Stimulated activated CD4-positive, alpha-beta T cell treated with anti-CD3 and anti-CD28 coated beads, Interleukin-2, amount 100 ng/mL, for 48 hours (primary cell): ENCODE measurements at places on chromosomes 1 and 21.

- no peak for DNase-seq
Observed at GRCh38 chr1:189216886-189217285, 1260.8 kb downstream of the BRINP3 start.

DNA sequence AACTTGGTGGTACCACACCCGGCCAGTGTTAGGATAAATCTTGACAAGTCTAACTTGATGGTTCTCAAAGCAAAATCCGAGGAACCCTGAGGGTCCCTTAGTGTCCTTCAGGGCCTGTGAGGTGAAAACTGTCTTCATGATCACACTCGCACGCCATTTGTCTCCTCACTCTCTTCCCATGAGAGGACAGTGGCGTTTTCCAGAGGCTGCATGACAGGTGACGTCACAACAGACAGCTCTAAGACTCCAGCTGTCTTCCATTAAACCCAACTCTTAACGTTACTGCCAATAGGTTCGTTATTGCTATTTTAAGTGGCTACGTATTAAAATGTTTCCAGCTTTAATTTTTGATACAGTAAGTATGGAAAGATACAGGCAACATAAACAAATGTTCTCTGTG is 13.8 kb downstream of the CFAP74 start:
- DNase-seq = no peak

GRCh38 chr1:212722270-212722957 is 22.8 kb upstream of the BATF3 start:
- DNase-seq = no peak

DNA sequence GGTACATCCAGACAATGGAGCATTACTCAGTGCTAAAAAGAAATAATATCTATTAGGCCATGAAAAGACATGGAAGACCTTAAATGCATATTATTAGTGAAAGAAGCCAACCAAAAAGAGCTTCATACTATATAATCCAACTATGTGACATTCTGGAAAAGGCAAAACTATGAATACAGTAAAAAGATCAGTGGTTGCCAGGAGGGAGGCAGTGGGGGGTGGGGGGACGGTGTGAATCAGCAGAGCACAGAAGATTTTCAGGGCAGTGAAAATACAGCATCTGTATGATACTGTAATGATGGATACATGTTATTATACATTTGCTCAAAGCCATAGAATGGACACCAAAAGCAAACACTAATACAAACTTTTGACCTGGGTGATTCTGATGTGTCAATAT is 339.4 kb upstream of the SNX7 start:
- DNase-seq = no peak

GRCh38 chr1:55703726-55704363 is 488.7 kb upstream of the USP24 start:
- DNase-seq = no peak

DNA sequence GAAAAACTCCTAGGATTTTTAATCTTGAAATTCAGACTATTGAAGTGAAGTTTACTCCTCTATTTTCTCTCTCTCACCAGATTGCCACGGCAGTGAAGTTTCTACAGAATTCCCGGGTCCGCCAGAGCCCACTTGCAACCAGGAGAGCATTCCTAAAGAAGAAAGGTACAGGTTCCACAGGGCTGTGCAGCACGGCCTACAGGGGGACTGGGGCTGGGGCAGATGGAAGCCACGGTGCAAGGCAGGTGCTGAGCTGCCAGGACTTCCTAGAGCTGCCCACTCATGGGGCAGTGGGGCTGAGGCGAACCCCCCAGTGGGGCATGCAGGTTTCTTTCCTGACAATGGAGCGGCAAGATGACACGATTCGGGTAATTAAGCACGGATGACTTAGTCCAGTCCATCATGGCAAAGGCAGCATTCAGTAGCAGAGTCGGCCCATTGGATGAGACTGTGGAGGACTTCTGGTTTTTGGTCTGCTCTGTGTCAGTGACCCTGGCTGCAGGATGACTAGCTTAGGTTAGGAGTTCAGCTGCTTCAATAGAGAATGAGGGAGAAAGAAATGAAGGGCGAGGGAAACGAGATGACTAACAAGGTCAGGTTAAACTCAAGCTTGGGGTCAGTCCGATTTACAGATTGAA is 61.5 kb downstream of the PEX14 start:
- no peak for DNase-seq

GRCh38 chr1:209775678-209776077 is 8.7 kb downstream of the C1orf74 start:
- no peak for DNase-seq

GRCh38 chr1:205970486-205970885 is 27.2 kb upstream of the SLC26A9 start:
- DNase-seq = no peak

GRCh38 chr1:80170811-80171485 is 1164.4 kb upstream of the ADGRL4 start:
- DNase-seq = no peak

GRCh38 chr1:5610432-5610831 is 381.8 kb downstream of the NPHP4 start:
- no peak for DNase-seq

DNA sequence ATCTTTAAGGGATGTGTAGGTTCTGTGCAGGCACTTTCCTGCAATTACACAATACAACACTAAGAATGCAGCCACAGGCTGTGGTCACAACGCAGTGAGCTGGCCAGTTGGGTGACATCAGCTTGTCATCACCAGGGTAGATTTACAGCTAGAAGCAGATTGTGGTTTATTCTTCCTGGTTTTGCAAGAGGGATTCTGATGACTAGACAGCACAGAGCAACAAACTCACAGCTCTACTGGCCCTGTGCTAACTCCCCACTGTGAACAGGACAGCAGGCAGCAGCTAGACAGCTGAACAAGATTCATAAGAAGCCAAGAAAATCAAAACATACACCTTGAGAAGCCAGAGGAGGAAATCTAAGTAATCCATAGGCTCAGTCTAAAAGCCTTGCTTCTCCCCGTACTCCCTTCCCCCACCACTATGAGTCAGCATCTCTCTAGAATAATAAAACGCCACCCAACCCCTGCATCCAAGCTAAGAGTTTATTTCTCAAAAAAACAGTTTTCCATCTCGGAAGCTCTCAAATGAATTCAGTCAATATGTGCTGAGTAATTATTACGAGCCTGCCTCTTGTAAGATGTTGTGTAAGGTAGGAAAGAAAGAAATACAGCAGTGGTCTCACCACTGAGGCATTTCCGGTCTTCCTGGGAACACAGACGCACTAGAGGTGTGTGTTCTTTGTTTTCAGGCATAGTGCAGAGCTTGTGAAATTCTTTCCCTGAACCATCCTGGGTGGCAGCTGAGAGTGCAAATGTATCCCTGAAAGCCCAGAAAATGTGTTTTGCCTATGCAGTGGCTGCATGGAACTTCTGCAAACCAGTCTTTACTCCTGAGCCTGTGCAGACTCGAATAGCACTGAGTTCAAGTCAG is 162.8 kb downstream of the NTPCR start:
- DNase-seq = peak; percentile 13

DNA sequence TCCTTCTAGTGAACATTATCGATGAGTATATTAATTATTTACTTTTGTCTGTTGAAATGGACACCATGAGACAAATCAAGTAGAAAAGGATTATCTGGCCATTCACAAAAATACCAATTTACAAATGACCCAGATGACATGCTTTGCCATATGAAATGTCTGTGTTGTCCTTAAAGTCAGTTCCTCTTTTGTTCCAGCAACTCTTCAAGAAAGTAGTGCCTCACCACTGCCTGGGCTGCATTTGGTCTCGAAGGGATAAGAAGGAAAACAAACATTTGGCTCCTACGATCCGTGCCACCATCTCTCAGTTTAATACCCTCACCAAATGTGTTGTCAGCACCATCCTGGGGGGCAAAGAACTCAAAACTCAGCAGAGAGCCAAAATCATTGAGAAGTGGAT is 79.6 kb downstream of the RGL1 start:
- DNase-seq = no peak

GRCh38 chr1:18191481-18192155 is 84.0 kb downstream of the IGSF21 start:
- no peak for DNase-seq

DNA sequence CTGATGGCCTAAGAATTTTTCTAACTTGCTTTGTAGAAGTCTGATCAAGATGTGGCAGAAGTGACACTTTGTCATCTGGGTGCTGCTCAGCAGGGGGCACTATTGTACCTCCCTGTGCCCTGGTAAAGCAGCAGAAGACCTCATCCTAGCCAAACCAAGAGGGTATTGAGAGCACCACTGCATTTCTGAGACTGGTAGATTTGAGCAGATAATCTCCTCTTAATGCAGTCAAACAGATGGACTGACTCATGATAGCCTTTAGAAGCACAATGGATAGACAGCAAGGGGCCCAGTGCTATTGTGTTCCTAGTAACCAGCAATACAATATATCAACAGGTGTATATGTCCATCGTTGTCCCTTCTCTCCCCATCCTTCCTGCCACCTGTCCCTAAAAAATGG is 5.7 kb downstream of the TPM3 start:
- peak; percentile 70 for DNase-seq

GRCh38 chr1:50139339-50140181 is 30.8 kb downstream of the ELAVL4 start:
- DNase-seq = no peak

DNA sequence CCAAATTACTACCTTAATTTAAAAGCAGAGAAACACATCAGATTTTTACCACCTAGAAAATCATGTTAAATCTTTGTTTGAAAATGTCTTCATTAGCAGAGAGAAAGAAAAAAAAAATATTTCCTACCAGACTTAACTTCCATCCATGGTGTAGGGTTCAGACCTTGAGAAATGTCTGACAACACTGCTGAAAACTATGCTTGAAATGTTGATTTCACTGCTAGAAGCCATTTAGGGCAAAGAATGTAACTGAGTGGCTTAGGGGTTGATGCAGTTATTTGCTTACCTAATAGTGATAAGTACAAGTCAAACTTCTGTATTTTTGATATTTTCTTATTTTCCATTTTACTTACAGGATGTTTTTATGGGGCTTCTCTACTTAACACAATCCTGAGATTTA is 495.6 kb upstream of the NEGR1 start:
- no peak for DNase-seq

DNA sequence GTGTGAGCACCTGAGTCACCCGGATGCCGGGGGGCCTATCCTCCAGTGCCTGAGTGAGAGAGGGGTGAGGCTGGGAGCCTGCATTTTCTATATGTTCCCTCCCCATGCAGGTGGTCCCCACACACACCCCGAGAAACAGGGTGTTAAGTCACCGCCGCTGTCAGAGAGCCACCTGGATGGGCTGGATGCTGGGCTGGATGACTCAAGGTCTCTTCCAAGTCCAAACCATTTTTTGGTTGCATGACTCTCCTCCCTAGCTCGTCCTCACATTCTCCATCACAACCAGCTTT is 2.9 kb upstream of the UMODL1 start:
- DNase-seq = no peak

- DNase-seq = no peak
Observed at GRCh38 chr1:161044535-161044907, 1.3 kb downstream of the USF1 start.

DNA sequence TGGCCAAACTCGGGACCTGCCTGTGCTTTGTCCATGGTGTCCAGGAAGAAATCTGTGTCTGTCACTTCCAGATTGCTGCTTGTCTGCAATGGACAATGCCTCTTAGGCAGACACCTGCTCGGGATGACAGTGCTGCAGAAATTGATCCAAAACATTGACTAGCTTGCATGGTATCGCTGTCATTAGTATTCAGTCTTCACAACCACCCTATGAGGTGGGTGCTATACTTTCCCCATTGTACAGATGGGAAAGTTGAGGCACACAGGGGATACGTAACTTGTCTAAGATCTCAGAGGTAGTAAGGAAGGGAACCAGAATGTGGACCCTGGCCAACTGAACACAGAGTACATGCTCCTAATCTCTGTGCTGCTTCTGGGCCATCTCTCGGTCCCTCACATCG is 138.7 kb downstream of the DHRS3 start:
- no peak for DNase-seq

GRCh38 chr1:46003315-46003714 is 129.1 kb downstream of the PIK3R3 start:
- DNase-seq = no peak

DNA sequence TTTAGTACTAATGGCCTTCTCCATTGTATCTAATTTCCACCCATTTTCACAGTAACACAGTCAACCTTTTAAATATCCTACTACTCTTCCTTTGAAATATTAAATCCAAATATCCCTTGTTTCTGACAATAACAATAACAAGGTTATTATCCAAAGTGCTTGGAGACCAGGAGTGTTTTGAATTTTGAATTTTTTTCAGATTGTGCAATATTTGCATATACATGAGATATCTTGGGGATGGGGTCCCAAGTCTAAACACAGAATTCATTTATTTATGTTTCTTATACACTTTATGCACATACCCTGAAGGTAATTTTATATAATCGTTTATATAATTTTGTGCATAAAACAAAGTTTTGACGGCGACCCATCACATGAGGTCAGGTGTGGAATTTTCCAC is 17.5 kb downstream of the DMAP1 start:
- no peak for DNase-seq

DNA sequence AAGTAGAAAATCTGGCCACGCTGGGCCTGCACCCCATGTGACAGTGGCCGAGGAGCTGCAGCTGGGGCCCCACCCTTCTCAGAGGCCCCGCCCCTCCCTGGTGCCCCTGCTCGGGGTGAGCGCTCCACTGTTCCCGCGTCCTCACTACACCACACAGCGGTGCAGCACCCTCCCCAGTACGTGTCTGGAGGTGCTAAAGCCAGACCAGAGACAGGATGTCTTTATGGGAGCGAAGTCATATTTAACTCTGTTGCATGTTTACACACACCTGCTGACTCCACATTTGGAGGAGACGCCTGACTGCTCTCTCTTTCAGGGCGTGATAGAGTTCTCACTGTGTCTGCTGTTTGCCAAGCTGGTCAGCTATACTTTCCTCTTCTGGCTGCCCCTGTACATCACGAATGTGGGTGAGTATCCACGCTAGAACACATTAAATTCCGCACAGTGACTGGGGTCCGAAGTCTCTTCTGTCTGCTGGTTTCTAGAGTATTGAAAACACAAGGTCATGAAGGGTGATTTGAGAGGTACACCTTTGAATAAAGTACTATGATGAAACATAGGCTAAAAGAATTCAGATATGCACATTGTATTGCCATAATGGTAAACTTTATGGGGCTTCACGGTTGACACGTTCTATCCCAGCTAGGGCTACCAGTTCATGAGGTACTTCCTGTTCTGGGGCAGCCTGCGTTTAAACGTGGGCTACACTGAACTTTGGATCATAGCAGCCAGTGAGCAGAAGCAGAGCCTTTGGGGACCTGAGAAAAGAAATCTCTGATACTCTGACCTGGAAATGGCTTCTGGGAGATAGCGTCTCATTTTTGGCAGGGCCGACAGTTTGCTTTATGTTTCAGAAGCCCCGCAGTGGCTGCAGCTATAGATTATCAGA is 48.4 kb downstream of the SLC37A1 start:
- DNase-seq = no peak
